ENCODE measurements at places on chromosomes 11 and 22.

DNA sequence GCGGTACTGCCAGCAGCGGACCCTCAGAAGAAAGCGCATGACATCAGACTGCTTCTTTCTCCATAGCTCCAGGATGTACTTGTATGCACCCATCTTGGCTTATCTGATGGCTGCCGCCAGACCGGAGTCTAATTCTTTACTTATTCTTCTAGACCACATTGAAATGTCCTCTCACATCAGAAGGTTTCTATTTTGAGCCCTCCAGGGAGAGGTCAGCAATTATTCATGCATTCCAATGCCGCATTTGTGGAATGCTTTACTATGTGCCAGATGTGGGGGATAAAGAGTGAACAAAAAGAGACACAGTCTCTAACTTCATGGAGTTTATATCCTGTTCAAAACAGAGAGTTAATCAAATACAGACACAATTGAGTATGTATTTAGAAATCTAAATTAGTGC, 230.1 kb downstream of the MIAT start:
- no peak for DNase-seq

DNA sequence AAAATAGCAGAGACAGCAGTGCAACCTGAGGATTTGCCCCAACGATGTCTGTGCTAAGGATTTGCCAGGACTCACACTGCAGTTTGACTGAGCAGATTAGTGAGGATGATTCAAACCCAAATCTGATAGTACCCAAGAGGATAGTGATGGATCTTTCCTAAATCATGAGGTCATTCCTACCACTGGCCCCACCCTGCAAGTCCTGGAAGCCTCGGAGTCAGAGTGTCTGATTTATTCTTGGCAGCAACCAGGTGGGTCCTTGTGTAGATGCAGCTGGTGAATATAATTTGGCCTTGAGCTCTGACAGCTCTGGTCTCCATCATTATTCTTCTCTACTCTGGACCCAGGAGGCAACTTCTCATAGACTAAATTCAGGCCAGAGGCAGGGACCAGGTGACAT, 179.3 kb upstream of the RAG2 start:
- no peak for DNase-seq

- DNase-seq: peak; percentile 33
These were observed 101.8 kb downstream of the NAV2 start for GRCh38 chr11:19814421-19814820.

DNA sequence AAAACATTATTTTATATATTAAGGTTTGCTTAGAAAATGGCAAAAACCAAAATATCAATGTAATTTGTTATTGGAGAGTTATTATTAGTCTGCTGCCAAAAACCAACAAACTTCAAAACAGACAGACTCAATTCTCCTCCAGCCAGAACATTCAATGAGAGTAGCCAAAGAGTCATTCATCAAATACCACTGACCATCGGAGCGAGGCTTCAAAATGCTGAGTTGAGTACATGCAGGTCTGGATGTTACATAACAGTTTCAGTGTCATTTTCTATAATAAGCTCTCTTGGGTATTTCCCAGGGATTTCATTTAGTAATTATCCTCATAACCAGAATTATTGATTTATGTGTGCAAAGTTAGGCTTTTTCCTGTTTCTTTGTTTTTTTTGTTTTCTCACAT, 42.6 kb downstream of the CHST1 start:
- DNase-seq: no peak

DNA sequence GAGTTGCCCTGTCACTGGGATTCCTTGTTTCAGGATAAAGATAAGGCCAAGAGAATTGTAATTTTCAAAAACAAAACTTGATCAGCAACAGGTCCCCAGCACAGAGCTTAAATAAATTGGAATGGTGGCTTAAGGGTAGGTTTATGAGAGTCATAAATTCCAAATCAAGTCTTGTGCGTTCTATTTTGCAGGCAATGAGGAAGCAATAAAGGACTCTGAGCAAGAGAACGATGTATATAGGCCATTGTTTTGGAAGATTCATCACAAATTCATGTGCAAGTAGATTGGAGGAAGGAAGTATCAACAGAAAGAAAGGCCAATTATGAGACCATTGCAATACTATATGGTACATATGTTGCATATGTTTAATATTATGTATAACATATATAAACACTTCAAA, 65.7 kb upstream of the PGR start:
- no peak for DNase-seq

GRCh38 chr22:29065468-29066190, 4.0 kb upstream of the C22orf31 start:
- no peak for DNase-seq

GRCh38 chr11:6438979-6439571, 1.7 kb downstream of the HPX start:
- peak; percentile 91 for DNase-seq

GRCh38 chr11:47388697-47389576, 10.6 kb upstream of the SPI1 start:
- DNase-seq: no peak

GRCh38 chr11:73453562-73453961, 77.4 kb downstream of the RELT start:
- no peak for DNase-seq

GRCh38 chr22:37244922-37245722, 1.1 kb upstream of the RAC2 start:
- no peak for DNase-seq

- no peak for DNase-seq
These were observed 43.9 kb upstream of the LRRC32 start for GRCh38 chr11:76714493-76714892.

DNA sequence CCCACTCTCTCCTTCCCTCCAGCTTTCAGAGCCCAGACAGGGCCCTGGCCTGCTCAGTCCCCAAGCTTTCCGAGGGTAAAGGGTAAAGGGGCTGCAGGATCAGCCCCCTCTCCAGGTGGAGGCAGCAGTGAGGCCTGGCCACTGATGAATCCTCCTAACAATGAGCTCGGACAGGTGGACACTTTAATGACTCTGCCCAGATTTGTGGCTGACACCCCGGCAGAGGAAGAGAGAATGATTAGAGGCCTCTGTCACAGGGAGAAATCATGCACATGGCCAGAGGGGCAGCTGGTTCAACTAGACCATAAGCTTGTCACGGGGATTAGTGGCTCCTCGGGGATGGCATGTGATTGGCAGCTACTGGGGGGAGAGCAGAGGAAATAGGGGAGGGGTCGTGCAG, 587.5 kb upstream of the B3GAT1 start:
- DNase-seq: no peak

- no peak for DNase-seq
These were observed 64.4 kb downstream of the PRDM11 start for GRCh38 chr11:45210846-45211245.

GRCh38 chr11:13850231-13851005, 112.1 kb upstream of the SPON1 start:
- DNase-seq: no peak

GRCh38 chr11:69684651-69685050, 9.5 kb upstream of the LTO1 start:
- DNase-seq: no peak

- no peak for DNase-seq
These were observed 3.6 kb downstream of the PIK3IP1 start for GRCh38 chr22:31288496-31289240.

DNA sequence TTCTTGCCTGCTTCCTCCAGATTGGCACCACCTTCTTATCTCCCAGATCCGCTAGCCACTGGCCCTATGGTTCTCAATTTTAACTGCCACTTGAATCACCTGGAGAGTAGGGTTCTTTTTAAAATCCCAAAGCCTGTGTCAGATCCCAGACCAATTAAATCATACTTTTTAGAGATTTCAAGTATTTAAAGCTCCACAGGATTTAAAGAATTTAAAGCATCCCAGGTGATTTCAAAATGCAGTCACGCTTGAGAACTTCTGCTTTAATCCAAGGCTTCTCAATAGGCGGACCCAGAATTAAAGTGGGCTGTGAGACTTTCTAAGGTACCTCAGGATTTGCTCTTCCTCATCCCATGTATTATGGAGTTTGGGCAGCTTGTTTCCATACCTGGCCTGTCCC, 400.0 kb downstream of the SOX6 start:
- DNase-seq: no peak

- DNase-seq: no peak
These were observed 140.2 kb downstream of the NTM start for GRCh38 chr11:131510662-131511061.

- no peak for DNase-seq
These were observed 192.6 kb upstream of the NARS2 start for GRCh38 chr11:78767027-78767932.

DNA sequence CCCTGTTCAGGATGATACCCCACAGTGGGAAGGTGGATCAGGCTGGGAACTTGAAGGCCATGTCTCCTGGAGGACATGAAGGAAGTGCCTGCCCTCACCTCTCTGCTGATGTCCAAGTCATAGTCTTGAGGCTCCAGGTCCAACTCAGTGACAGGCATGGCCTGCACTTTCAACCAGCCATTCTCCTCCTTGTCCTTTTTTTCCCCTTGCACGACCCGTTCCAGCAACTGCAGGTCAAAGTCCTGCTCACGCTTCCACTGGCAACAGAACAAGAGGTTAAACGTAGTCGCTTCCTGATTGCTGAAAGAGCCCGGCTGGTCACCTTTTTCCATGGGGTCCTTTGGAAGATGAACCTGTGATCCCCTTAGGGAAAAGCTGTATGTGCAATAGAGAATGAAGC, 47.7 kb downstream of the C11orf58 start:
- DNase-seq: no peak

DNA sequence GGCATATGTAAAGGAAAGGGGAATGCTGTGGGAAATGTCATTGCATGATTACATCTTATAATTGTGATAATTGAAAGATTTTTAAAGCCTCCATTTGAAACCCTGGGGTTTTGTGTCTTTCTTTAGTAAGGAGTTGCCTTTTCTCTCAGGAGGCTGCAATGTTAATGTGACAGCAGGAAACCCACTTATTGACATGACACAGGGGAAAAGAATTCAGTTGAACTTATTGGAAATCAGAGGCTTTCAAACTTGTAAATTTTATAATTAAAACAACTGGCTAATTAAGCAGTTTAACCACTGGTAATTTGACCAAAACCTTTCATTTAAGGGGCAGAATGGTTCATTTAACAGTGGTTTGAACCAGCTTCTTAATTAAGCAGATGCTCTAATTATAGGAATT, 31.2 kb downstream of the MRPL48 start:
- no peak for DNase-seq

- no peak for DNase-seq
These were observed 4.0 kb downstream of the FOLR3 start for GRCh38 chr11:72139500-72139899.

GRCh38 chr11:833114-833791, 501 bp downstream of the CD151 start:
- DNase-seq: peak; percentile 90

DNA sequence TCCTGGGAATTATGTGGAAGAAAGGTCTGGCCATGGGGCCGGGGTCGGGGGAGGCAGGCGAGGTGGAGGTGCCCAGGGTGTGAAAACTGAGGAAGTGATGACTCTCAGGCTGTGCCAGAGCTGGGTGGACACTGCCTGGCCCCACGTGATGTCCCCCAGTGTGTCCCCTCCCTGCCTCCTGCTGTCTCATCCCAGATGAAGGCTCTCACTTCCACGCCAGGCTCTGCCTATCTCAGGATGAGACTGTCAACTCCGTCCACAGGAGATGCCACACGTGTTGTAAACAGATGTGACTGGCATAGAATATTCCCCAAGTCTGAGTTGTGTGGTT, 51.4 kb downstream of the RPS6KA4 start:
- DNase-seq: no peak

All from DMS53 (cell line).